ENCODE measurements at places on chromosomes 13 and 19. TPM values are rescaled to one million over a fixed set of nuclear protein-coding genes. Genes with fewer than 3 reads are reported as not detected.

MIER2 gene
- total RNA-seq, result 16.0 TPM

- DNase-seq, result no peak
These were observed 407.8 kb downstream of the OLFM4 start for GRCh38 chr13:53436396-53436795.

GRCh38 chr13:40586886-40587565, 79.4 kb downstream of the FOXO1 start:
- peak; percentile 38 for DNase-seq

GRCh38 chr13:97067017-97067895, 73.0 kb upstream of the OXGR1 start:
- DNase-seq, result no peak

DNA sequence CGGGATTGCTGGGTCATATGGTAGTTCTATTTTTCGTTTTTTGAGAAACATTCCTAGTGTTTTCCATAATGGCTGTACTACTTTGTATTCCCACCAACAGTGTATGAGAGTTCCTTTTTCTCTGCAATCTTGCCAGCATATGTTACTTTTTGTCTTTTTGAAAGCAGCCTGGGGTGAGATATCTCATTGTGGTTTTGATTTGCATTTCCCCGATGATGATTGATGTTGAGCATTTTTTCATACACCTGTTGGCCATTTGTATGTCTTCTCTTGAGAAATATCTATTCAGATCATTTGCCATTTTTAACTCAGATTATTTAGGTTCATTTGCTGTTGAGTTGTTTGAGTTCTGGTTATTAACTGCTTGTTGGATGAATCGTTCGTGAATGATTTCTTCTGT, 18.5 kb upstream of the ATP12A start:
- peak; percentile 3 for DNase-seq

- peak; percentile 79 for DNase-seq
These were observed 21.0 kb downstream of the ZNF114 start for GRCh38 chr19:48290771-48291488.

DNA sequence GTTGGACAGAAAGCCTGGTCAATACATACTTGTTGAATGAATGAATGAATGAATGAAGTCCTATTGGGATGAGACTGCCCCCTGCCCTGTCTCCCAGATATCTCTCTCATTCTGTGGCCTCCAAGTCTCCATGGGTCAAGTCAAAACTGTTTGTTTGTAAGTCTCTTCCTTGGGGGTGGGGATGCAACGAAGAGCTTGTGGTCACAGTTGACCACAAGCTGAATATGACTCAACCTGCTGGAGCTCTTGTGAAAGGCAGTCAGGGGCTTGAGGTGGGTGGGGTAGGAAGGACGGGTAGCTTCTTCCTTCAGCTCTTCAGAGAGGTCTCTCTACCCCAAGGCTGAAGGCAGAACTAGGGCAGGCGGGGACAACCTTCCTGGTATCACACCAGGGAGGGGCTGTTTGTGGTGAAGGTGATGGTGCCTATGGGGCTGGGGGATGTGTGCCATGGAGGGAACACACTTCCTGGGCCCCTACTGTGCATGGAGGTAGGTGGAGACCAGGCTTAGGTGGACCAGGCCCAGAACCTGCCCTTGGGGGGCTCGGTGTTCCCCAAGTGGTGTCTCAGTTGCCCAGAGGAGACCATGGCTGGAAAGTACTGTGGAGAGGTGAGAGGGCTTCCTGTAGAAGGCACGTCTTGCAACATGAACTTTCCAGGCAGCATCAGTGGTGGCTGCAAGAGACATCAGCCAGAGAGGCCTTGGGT, 8.0 kb downstream of the MYO1F start:
- peak; percentile 90 for DNase-seq
